ENCODE measurements at places on chromosomes 12 and 14.

DNA sequence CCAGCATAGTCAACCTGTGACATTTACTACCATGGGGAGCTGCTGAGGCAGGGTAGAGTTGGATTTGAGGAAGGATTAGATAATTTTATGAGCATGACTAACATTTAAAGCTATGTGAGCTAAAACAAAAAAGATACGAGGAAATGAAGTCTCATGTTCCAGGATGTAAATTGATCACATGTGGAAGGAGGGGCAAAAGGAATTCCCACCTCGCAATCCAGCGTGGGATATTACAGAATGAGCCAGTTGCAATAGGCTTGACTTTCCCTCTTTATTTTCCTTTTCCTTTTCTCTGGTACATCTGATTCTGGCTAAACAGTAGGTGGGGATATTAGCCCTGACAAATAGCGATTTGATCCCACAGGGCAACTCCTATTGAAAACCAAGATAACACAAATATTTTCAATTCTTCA, 214.9 kb upstream of the HMGA2 start:
- no peak for DNase-seq

DNA sequence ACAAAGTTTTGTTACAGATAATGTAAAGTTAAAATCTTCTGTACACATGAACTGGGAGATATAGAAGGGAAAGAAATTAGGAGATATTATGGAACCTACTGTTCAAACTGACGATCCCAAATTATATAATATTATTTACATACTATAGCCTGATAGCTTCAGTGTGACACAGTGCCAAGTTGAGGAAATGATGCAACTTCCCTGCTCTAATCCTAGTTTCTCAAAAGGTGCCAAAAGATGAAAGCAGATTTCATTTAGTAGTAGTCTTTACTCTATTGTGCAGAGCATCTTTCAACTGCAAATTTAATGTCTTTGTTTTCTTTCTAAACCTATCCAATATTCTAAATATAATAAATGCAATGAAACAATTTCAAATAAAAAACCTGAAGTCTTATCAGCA, 46.9 kb downstream of the COCH start:
- DNase-seq, result no peak

- no peak for DNase-seq
Measured at GRCh38 chr12:93667672-93668071, 9.5 kb upstream of the CRADD start.

- DNase-seq, result peak; percentile 77
Measured at GRCh38 chr14:23146351-23146910, 27.4 kb upstream of the CEBPE start.

DNA sequence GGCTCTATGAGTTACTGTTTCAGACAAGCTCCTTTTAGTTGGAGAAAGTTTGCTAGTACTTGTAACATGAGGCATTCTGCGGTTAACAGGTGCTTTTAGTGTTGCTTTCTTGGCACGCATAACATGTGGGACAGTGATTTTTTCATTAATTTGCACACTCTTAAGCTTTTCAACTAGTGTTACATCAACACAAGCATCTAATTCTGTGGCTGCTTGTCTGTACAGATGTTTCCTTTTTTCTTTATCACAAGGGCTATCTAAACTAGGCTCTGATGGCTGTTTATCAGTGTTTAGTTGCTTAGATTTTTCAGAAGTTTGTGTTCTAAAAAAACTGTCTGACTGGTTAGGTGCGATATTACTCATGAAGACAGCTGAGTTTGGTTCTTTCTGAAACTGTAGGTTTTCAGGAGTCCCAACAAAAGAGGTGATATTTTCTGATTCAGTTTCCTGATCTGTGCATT, 120.1 kb downstream of the RALGAPA1 start:
- no peak for DNase-seq

DNA sequence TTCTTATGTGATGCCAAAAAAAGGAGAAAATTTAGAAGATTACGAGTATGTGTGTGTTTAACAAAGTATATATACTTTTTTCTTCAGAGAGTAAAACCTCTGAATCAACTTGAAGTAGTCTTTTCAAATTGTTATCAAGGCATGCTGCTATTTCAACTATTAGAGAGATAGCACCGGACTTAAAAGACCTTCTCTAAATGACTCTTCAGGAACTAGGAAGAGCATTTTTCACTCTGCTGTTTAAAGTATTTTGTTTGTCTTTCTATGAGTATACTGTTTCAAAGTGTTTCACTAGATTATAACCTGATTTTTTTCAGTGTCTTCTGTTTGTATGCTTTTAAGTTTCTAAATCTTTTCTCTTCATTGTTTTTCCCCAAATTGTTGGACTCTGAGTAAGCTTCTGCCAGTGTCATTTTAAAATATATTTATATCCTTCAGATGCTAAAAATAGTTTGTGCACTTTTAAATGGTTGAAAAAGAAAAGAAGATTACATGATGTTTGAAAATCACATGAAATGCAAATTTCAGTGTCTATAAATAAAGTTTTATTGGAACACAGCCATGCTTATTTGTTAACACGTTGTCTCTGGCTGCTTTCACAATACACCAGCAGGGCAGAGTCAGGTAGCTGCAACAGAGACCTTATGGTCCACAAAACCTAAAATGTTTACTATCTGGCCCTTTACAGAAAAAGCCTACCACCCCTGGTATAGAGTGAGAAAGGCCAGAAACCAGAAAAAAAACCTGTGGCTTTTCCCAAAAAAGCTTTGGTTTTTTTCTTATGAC, 21.3 kb downstream of the CRADD start:
- DNase-seq, result no peak

- no peak for DNase-seq
Measured at GRCh38 chr12:24909667-24910066, 39.2 kb downstream of the BCAT1 start.

- peak; percentile 84 for DNase-seq
Measured at GRCh38 chr14:70257526-70257925, 68.8 kb upstream of the SLC8A3 start.

- DNase-seq, result peak; percentile 60
Measured at GRCh38 chr12:116609319-116610114, 50.3 kb downstream of the MAP1LC3B2 start.

GRCh38 chr12:91663310-91663709, 480.7 kb upstream of the DCN start:
- no peak for DNase-seq

- DNase-seq, result no peak
Measured at GRCh38 chr12:11732715-11733114, 83.2 kb downstream of the ETV6 start.

DNA sequence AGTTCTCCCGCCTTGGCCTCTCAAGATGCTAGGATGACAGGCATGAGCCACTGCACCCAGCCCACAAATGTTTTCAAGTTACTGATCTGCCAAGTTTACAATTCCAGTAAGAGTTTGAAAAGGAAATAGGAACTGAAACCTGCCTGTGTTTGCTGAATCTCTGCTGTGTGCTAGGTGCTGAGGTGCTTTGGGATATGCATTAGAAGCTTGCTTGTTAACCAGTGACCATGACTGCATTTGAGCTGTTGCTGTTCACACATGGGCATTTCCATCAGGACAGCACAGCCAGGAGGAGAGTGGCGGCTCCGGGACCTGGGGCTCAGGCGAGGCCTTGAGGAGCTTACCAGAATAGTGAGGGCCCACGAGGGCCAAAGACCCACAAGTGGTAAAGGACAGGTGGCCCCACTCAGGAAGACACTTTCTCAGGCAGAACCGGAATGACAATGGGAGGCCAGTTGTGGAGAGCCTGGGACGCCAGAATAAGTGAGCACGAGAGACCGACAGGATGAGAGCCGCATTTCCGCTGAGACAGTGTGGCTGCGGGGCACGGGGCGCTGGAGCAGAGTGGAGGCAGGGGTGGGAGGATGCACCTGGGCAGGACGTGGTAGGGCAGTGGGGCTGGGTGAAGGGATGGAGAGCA, 54.5 kb upstream of the MMP17 start:
- no peak for DNase-seq

DNA sequence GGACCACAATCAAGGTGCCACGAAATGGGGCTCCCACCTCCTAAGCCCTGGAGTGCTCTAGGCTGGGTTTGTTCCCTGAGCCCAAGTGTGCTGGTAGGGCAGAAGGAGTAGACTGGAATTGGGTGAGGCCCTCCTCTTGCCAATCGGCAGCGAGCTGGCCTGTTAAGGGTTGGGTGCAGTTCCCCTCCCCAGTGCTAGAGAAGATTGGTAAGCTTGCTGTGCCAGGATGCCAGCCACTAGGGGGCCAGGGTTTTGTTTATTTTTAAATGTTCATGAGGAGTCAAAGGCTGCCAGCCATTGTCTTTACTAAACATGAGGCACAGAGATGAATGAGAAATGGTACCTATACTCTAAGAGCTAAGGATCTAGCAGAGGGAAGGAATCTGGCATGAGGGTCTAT, 79.7 kb downstream of the SPTB start:
- DNase-seq, result peak; percentile 61
